ENCODE measurements at places on chromosomes 3 and 15.

- DNase-seq: no peak
These were observed 19.5 kb downstream of the ACVR2B start for GRCh38 chr3:38473229-38473628.

- DNase-seq: no peak
These were observed 849.3 kb downstream of the ROBO1 start for GRCh38 chr3:78918361-78919020.

GRCh38 chr3:144221761-144222160 is 250.1 kb downstream of the DIPK2A start:
- no peak for DNase-seq

DNA sequence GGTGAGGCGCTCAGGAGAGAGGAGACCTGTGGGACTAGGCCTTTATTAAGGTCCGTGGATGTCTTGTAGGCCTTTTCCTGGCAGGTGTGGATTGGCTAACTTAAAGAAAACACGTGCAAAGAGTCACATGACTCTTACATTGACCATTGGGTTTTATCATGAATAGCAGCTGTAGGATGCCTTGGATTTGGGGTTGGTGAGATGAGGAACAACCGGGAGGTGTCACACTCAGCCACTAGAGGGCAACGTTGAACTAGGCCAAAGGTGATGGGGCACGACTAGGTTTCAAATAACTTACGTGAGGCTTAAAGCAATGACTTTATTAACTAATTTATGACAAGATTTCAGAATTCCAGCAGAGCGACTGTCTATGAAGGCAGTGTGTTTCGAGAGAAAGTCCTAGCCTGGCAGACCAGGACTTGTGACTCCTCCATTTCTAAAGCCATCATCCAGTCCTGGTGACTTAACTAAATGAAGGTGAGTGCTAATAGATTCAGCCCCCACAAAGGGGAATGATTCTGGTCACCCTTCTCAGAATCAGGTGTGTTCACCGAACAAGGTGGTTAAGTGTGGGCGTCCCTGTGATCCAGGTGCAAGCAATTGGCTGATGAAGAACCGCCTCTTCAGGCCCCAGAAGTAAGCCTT is 345.6 kb downstream of the MCTP2 start:
- DNase-seq: no peak

DNA sequence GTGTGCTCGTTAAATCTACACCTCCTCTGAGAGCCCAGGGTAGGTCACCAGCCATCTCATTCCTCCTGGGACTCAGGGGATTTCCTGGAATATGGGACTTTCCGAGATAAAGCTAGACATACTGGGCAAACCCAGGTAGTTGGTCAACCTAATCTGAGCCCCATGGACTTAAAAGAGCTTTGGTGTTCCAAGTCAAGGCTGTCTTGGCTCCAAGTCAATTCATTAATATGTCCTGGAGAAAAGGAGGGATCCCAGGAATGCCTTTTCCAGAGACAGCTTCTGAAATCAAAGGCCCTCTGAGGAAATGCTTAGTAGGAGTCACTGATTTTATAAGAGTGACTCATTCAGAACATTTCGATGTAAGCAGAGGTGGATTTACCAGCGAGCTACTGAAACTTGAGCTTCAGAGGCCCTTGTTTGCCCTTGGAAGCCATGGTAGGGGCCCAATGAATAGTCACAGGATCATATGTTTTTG is 137.3 kb upstream of the UBE2E1 start:
- no peak for DNase-seq

DNA sequence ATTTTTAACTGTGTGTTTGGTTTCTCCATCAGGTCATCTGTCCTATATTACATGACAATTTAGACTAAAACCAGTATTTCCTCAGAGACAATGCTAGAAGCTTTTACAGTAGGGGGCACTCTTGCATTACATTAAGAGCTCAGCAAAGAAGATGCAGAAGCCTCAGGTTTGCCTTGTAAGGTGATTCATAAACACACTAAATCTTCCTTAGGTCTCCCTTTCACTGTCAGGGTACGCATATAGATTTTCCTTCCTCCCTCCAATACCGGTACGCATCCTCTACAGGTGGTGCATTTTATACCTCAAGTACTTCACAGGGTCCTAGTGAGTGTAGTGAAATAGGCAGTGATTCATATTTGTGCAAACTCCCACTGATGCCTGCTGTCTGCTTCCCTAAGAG is 46.5 kb downstream of the CD86 start:
- no peak for DNase-seq

GRCh38 chr3:31285833-31286486 is 246.8 kb upstream of the STT3B start:
- DNase-seq: no peak

DNA sequence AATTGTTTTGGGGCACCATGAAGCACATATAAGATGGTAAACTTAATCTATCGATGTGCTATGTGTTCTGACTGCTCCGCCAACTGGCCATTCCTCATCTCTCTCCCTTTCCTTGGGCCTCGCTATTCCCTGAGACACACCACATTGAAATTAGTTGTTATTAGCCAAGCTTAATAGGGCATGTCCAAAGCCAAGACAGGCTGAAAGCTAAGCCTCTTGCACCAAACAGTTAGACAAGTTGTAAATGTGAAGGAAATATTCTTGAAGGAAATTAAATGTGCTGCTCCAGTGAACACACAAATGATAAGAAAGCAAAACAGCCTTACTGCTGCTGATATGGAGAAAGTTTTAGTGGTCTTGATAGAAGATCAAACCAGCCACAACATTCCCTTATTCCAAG is 39.3 kb downstream of the C2CD4A start:
- DNase-seq: no peak

GRCh38 chr15:25609371-25609770 is 170.5 kb upstream of the UBE3A start:
- no peak for DNase-seq

- DNase-seq: no peak
These were observed 2.4 kb downstream of the CSRNP1 start for GRCh38 chr3:39150803-39151631.

DNA sequence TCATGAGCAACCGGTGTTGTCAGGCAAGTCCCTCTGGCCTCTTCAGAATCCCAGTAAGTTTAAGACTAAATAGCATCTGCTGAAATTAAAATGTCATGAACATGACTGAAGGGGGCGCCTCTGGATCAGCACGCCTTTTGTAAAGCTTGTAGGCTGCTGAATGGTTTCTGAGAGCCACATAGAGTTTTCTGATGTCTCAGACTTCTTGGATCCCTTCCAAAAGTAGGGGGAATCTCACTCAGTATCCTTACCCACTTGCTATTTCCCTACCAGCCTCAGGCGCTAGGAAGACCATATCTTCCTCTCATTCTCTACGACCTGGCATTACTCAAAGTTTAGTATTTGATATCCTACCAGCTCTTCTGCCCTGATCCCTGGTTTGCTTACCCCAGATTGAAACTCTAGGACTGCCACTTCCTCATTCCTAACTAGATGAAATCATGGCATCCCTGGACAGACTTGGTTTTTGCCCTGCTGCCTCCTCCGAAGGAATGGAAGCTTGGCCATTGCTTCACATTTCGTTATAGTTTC is 62.7 kb upstream of the CD47 start:
- no peak for DNase-seq

- no peak for DNase-seq
These were observed 2.2 kb downstream of the RPL4 start for GRCh38 chr15:66502491-66502890.

DNA sequence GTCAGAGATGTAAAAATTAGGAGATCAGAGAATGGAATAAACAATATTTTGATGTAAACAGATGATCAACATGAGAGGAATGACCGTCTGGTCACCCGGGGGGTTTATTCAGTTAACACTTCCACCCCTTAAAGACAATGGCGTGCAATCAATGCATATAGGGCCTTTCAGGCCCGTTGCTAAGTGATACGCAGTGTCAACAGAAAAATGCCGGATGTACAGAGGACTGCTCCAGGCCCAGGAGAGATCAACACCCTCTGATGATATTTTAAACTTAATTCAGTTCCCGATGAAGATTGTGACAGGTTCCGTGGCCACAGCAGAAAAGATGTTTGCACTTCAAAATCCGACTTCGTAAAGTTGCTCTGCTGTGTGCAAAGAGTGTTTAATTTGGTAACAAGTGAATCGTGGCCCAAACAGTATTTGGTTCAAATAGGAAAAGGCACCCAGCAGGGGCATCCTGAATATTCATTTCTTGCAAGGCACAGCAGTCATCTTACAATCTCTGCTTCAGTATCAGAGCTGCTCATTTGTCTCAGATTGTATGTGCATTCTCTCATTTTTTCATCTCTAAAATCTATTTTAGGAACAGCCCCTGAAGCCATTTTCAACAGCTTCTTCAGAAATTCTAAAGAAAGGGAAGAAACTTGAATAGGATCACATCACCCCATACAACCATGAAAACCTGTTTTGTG is 72.6 kb downstream of the FOXB1 start:
- no peak for DNase-seq

DNA sequence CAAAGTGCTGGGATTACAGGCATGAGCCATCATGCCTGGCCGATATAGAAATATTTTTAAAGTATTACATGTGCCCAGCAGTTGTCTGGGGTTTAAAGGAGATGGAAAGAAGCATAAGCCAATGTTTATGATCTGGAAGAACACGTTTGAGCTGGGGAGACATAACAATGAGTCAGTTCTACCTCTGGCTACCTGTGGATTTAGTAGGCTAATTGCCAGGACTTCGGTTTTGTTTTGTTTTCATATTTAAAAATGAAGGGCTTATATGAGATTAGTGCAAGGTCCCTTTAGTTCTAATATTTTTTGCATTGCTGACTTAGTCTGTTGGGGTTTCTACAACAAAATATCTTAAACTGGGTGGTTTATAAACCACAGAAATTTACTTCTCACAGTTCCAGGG is 22.9 kb upstream of the TNFSF10 start:
- no peak for DNase-seq

DNA sequence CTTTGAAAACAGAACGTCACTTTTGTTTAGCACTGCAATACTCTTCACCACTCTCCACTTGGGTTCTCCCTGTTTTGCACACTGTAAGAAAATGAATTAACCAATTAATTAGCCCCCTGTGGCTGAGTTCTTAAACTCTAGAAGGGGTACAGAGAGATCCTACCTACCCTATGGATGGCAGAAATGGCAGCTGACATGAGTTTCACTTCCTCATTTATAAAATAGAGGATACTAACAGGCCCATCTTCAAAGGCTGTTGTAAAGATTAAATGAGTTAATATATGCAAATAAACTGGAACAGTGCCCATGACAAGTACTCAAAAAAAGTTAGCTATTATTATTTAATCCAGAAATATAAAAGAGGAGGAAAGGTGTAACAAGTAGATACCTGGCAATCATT is 36.9 kb downstream of the SUCLG2 start:
- DNase-seq: no peak

- DNase-seq: no peak
These were observed 324.6 kb downstream of the EPHA6 start for GRCh38 chr3:97138914-97139541.

- DNase-seq: no peak
These were observed 999.0 kb downstream of the TUSC7 start for GRCh38 chr3:117708601-117709000.

DNA sequence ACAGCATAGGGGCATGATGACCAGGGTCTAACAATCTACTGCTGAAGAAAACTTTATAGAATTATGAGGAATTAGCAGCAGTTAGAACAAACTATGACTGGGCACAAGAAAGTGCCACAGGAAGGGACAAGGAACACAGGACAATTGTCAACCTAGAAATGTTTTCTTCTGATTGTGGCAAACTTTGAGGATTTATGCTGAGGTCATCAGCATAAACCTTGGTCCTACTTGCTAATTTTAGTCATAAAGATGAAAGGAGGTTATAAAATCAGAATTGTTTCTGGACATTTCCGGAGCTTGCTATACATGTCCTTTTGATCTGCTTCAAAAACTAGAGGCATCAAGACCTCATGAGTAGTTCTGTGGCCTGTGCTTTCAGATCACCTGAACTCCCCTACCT is 446.6 kb upstream of the THBS1 start:
- no peak for DNase-seq

DNA sequence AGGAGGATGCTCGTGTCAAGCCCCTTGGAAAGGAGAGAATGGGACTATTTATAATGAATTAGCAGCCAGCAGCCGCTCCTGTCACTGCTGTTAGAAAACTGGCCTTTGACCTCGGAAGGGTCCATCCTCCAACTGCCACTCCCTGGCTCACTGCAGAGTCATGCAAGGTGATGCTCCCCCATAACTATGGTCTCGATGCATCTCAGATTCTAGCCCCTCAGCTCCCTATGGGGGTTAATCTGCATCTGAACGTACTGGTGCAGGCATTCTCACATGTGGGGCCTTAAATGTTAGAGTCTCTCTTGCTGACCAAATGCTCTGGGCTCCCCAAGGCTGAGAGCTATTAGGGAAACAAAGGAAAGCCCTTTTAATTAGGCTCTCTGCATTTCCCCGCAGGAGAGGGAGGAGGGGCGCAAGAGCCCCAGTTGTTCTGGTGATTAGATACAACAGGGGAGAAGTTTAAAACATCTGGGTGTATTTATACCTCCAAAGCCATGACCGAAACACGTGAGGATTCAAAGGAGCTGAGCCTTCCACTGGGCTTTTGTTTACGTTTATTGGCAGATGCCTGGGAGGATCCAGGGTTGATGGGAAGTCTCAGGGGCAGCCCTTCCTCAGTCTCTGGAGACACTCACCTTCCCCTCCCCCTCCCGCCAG is 182.5 kb downstream of the OPA1 start:
- no peak for DNase-seq

DNA sequence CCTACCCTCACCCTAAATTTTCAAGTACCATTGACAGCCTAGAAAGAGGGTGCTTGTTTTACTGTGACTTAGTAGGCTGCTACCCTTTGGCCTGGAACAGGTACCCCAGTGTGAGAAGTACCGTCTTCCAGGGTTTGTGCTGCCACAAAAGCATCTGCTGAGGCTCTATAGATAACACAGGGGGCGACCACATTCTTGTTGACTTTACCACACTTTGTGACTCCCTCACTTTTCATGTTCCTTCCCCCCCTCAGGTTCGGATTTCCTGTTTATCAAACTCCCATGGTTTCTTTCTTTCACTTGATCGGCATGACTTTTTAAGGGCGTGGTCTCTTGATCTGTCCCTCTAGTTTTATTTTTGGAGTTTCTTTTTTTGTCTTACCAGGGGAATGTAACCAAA is 23.5 kb downstream of the EXOG start:
- no peak for DNase-seq

DNA sequence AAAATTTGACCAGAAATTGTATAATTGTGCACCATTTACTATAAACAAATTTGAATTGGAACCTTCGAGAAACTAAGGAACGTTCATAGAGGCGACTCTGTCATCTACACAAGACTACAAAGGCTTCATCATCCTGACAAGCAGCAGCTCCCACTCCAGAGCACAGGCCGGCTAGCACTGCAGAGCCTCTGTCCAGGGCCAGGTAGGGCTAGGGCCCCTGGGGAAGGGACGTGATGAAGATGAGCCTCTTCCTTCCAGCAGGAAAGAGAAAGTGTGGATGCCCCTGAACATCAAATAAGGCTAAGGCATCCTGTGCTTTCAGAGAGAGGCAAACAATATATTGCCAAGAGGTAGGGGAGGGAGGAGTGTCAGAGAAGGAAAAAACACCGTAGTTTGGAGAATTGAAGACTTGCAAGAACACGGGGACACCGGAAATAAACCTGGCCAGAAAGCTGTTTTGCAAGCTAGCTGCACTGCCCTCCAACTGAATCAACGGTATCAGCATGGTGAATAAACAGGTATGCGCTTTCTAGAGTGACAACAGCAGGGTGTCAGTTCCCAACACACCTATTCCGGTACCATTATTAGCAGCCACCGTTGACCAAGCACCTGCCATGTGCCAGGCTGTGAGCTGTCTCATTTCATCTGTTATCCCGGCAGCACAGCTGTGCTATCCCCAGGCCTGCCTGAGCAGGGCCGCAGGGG is 12.4 kb downstream of the XXYLT1 start:
- peak; percentile 79 for DNase-seq

Data from spleen (tissue), 13 donors.